ENCODE measurements at places on chromosomes 5 and 9. TPM values are rescaled to one million over a fixed set of nuclear protein-coding genes. Genes with fewer than 3 reads are reported as not detected.

GRCh38 chr5:60387051-60387440, 312.9 kb downstream of the DEPDC1B start:
- DNase-seq: no peak

GRCh38 chr9:81537964-81538363, 151.4 kb downstream of the TLE1 start:
- DNase-seq: no peak

GPR150 gene
- not detected for total RNA-seq

ROR2 gene
- 2.7 TPM for total RNA-seq
